ENCODE measurements at places on chromosomes 13 and 19. TPM values are rescaled to one million over a fixed set of nuclear protein-coding genes. Genes with fewer than 3 reads are reported as not detected.

DNA sequence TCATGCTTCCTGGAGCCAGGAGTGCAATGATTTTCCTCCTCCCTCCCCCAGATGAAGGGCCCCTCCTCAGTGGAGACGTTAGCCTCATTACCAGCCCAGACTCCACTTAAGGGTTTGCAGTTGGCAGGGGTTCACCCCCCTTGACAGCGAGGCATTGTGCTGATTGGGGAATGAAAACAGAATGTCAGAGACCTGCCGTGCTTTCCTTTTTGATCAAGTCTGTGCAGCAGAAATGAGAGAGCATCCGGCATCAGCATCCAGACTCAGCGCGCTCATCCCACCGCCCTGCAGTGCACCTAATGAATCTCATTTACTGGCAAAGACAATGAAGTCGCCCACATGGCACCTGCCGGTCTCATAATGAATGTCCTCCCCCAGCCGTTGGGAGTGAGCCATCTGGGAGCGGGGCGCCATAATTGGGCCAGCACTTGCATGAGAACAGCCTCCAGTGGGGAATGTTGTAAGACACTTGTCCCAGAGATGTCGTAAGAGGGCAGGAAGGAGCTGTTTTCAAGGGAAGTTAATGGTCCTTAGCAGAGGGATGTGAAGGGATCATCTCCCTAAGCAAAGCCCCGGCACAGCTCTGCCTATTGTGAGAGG lies 98.3 kb upstream of the UQCRFS1 start:
- DNase-seq, result no peak

DNA sequence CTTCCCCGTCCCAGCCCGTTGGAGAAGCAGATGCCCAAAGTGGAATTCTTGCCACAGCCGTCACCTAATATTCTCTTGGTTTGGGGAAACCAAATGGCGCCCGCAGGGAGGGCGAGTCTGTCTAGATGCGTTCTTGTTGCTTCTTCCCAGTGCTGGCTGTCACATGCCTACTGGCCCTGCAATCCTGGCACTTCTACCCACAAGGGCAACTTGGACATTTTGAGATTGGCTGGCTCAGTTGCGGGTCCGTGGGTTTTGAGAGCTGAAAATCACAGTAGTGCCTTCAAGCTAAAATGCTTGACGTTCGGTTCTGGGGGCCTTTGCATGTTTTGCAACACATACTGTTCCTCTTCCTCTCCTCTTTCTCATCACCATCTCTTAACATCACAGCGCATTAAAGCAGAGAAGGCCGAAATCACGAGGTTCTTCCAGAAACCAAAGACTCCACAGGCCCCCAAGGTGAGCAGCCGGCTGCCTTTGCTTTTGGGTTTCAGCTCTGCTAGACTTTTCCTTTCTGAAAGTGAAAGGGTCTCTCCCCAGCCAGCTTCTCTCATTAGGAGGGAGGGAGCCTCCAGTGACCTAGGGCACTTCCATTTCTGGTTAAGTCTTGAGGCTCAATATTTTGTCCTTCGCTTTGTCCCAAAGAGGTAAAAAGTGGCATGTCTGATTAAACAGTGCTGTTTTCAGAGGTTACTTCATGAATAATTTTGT lies 21.1 kb downstream of the CHAF1A start:
- no peak for DNase-seq

DNA sequence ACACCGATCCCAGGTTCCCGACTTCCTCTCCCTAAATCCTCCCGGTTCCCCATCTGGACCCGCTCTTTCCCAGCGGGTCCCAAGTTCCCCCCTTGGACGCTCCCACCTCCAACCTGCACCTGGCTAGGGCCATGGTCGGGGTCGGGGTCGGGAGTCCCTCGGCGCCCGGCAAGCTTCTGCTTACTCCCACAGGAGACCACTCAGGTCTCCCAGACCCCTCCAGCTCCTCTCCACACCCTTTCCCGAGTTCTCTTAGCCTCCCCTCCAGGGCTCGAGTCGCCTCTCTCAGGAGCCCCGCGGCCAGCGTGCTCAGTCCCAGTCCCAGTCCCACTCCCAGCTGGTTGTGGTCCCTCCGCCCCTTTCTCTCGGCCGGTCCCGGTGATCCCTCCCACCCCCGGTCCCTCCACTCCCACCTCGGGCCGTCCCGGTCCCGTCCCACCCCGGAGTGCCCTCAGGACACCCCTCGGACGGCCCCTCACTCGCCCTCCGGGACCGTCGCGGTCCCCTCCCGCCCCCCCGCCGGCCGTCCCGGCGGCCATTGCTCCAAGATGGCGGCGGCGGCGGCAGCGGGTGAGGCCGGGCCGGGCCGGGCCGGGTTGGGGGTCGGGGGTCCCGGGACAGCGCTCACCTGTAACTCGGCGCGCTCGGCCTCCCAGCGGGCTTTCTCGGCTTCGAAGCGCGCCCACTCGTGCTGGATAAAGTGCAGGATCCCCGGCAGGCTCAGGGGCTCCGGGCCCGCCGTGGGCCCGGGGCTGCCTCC lies at the start of gene FKRP:
Gene FKRP (plus strand): TSS at position 537 of the 760 bp plus-strand sequence. CDS start 9,394 bp downstream, outside the sequence.
- DNase-seq, result peak; percentile 59

The LILRA6 gene
- not detected for total RNA-seq

The LCP1 gene
- 19.5 TPM for total RNA-seq

All from tongue (tissue), 3 donors.